NCI-H187 (cell line): ENCODE measurements at places on chromosomes 1 and 21.

DNA sequence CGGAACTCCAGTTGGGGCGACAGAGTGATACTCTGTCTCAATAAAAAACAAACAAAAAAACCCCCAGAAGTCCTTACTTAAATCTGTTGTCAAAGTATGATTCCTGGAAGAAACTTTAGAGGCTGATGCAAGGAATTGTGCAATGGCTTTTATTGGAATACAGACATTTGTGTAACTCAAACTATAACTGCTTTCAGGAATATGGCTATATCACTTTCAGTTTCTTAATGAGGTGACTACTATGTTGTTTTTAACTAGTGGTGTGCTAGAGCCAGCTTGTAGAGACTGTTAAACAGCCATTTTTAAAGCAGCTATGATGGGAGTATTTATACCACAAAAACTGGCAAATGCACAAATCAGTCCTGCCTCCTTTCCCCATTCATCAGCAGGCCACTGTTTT, 22.7 kb upstream of the DNAJC28 start:
- no peak for DNase-seq

- no peak for DNase-seq
Measured at GRCh38 chr1:28519946-28520725, 14.3 kb downstream of the RCC1 start.

GRCh38 chr1:202005958-202006357, 4.4 kb upstream of the ELF3 start:
- no peak for DNase-seq

- DNase-seq = no peak
Measured at GRCh38 chr1:20355828-20356735, 65.4 kb downstream of the VWA5B1 start.

GRCh38 chr1:235968831-235969230, 96.1 kb downstream of the NID1 start:
- DNase-seq = no peak

DNA sequence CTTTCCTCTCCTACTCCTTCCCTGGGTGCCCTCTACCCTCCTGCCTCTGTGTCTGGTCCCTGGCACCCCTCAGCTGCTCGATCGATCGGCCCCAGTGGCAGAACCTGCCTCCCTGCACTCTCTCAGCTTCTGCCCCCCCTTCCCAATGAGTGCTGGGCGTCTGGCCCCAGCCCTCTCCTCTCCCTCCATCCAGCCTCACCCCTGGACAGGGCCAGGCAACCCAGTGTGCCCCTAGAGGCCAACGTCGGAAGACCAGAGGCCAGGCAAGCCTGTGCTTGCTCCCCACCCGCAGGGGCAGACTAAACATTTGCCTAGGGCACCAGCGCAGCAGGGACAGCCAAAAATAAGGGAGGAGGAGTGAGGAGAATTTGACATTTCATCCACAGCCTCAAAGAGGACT, 43.5 kb downstream of the LGR6 start:
- DNase-seq = no peak
